ENCODE measurements at places on chromosomes 7 and 10.

GRCh38 chr10:71694039-71694501, 25.5 kb downstream of the C10orf105 start:
- no peak for DNase-seq

GRCh38 chr10:79245539-79246208, 101.6 kb upstream of the PPIF start:
- DNase-seq, result no peak

DNA sequence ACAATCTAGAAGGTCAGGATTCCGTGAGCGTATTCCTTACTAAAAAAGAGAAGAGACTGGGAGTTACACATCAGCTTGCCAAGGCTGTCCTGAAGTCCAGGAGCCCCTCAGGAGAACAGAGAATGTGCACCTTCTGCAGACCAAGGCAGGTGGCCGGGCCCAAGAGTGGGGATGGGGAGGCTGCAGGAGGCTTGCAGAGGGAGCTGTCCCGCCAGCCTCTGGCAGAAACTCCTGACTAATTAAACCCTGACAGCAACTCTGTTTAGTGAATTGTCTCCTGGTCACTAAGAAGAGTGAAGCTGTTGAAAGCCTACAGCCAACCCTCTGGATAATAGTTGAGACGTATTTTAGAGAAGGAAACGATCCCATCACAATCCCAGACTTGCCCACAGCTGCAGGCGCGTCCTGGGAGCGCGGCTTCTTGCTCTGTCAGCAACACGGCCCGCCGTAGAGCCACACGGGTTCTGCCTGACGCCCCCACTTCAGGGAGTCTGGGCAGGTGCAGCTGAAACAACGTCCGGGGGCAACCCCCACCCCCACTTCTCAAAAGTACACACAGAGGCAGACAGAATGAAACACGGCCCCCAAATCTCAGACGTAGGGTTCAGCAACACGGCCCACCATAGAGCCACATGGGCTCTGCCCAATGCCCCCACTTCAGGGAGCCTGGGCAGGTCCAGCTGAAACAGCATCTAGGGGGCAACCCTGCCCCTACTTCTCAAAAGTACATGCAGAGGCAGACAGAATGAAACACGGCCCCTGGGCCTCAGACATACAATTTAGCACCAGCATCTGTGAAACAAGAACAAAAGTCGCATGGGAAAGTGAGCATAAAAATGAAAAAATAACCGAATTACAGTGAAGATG, 45.2 kb downstream of the DIP2C start:
- no peak for DNase-seq

- no peak for DNase-seq
Observed at GRCh38 chr7:87480386-87480785, 4.9 kb upstream of the ABCB4 start.

DNA sequence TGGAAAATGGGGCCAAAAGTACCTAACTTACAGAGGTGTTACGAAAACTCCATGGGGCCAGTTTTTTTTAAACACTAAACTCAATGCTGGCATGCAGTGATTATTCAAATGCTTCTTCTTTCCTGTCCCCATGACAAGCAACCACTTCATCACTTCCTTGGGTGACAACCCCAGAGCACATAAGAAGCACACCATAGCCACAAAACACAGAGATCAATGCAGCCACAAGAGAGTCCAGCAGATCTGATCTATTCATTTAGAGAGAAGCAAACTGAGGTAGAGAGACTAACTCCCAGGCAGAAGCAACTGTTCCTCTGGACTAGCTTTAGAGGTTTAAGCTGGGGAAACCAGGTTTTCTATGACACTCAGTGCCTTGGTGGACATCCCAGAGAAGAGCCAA, 180.0 kb downstream of the GRID1 start:
- no peak for DNase-seq

DNA sequence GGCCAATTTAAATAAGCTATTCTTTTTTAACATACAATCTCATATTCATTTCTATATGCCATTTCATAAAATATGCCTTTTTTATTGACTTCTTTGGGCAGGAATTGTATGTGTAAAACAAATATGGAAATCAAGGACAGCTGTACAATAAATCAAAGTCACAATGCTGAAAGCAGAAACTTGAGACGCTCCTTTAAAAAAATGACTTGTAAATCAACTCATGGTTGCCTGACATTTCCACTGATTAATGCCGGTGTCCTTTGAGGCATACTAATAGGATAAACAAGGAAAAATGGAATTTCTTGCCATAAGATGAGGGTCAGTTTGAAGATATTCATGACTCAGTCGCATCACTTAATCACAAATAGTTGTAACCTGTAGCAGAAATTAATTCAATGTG, 247.4 kb upstream of the TEX47 start:
- no peak for DNase-seq

DNA sequence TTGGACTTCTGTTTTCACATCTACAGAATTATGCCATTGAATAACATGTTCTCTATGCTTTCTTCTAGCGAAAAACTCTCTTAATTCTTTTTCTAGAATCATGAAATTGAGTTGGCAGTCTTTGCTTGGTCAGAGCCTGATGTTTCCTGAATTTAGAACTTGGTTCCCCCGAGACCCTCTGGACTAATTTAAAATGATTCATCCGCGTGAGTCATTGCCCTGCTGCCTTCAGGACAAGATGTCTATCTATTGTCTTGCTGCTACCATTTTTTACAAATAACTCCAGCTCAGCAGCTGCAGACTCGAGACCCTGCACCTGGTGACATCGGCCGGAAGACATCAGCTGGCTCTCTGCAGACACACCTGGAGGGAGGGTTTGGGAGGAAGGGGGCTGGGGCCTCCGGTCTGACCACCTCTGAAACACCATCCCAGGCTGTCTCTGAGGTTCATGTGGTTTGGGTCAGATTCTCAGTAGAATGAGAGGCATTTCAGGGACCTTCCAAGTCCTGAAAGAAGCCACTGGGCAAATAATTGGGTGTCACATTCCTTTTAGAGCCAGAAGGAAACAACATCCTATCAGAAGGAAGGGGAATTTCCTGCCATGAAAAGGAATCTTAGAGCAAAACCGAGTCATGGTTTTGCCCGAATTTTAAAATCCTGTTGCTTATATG, 20.9 kb upstream of the KLF6 start:
- no peak for DNase-seq

- DNase-seq, result no peak
Observed at GRCh38 chr10:75982611-75983369, 551.4 kb downstream of the LRMDA start.

DNA sequence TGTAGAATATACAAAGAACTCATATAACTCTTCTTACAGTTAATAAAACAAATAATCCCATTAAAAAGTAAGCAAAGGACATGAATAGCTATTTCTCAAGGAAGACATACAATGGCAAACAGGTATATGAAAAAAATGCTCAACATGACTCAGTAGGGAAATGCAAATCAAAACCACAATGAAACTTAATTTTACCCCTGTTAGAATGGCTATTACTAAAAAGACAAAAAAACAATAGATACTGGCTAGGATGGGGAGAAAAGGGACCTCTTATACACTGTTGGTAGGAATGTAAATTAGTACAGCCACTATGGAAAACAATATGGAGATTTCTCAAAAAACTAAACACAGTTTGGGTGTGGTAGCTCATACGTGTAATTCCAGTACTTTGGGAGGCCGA, 37.8 kb downstream of the HERPUD2 start:
- DNase-seq, result no peak

DNA sequence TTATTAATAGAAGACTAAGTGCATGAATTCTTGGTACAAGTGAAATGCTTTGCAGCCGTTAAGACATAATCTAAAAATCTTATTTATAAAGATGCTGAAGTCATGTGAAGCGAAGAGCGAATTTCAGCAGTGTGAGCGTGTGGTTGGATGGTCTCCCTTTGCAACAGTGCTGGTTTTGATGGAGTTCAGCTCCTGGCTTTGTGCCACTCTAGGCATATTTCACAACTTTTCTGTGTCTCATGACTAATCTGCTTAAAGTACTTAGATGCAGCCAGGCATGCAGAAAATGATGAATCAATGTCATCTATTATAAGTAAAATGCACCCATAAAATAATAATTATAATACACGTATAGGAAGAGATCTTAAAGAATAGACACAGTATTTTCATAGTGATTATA, 107.2 kb upstream of the TCERG1L start:
- no peak for DNase-seq

DNA sequence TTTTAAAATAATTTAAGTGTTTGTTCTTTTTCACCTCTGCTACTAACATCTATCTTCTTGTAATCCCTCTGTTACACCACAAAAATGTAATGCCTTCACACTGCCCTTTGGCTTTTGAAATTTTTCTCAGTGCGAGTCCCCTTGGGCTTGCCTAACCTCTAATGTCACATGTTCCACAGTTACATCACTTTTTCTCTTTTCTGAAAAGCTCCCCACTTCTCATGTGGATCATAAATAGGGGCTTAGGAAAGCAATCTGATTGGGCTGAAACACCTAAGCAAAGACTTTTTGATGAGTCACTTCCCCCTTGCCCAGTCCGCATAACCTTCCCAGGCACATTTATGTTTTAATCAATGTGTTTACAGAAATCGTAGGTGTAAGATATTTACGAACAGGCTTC, 288.2 kb downstream of the IPMK start:
- DNase-seq, result no peak

GRCh38 chr10:37754538-37755323, 102.7 kb downstream of the ZNF248 start:
- no peak for DNase-seq

DNA sequence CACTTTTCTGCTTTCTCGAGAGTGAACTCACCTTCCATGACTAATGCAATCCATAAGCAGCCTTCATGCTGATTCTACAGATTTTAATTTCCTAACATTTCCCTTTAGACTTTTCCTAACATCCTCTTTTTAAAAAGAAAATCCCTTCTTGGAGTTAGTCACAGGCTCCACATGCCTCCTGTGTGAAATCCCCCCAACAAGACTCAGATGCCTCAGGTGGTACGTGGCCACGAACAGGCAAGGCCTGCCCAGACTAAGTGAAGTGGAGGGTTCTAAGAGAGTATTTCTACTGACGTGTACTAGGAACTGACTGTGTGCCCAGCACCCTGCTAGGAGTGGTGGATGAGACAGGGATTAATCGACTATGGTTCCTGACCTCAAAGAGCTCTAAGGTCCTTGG, 125.9 kb upstream of the HPS1 start:
- no peak for DNase-seq

DNA sequence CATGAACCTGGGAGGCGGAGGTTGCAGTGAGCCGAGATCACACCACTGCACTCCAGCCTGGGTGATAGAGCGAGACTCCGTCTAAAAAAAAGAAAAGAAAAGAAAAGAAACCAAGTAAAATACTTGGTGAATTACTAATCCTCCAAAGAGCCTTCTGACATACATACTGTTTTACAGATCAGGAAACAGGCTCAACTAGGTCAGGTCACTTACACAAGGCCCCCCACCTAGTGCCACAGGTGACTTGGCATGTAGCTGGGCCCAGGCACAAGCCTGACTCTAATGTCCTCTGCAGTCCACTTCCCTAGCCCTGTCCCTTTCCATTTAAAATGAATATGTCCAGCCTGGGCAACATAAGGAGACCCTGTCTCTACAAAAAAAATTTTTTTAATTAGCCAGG, 157.0 kb downstream of the TPST1 start:
- no peak for DNase-seq

- no peak for DNase-seq
Observed at GRCh38 chr7:69816501-69816900, 218.2 kb downstream of the AUTS2 start.

- DNase-seq, result no peak
Observed at GRCh38 chr10:103145046-103145445, 48.0 kb downstream of the NT5C2 start.

DNA sequence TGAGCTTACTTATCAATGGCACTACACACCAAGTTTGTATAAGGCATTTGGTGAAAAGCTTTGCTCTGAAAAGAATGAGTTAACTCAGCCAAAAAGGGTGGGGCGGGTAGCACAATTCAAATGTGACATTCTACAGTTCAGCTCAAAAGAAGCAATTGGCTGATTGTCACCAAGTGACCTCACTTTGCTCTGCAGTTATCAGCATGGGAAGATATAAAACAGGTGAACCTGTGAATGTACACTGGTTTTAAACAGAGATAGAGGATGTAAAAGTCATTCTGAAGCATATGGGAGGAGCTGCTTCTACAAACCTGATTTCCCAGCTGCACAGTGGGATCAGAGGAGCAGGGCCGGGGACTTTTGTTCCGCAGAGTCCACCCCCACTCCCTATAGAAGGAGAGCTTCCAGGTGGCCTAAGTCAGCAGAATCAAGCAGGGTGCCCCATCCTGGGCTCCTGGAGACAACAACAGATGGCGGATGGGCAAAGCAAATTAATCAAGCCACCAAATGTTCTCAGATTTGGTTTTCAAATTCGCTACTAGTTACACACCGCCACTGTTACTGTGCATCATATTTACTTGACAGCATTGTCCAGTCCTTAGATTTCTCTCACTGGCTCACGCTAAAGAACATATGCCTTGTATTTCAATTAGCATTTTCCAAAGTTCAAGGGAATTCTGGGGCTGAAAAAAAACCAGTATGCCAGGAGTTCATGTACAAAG, 27.5 kb upstream of the NPVF start:
- DNase-seq, result no peak

DNA sequence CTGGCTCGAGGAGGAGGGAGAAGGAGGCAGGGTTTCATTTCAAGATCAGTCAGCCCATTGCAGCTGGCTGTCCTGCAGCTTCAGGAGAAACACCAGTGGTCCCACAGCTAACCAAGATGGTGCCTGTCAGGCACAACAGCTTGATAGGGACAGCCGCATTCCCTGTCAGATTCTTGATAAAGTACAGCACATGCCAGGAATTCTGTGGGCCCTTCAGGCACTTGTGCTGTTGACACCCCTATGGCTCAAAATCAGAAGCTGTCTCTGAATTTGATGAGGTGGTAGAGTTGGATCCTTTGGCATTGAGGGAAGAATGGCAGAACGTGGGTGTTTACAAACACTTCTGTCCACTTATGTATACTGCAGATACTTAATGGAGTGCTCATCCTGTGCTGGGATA, 354.3 kb downstream of the KCNMA1 start:
- no peak for DNase-seq

DNA sequence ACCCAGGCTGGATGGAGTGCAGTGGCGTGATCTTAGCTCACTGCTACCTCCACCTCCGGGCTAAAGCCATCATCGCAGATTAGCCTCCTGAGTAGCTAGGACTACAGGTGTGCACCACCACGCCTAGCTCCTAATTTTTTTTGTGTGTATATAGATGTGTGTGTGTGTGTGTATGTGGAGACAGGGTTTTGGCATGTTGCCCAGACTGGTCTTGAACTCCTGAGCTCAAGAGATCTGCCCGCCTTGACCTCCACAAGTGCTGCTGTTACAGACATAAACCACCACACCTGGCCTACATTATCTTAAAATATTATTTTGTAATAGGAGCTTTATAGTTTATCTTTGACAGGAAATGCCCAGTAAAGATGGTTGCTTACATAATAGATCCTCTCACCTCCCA, 25.0 kb downstream of the FOXP2 start:
- DNase-seq, result no peak
